ENCODE measurements at places on chromosomes 3 and 15.
A peak's percentile ranks its signal among the peaks of the same experiment; 100 is the strongest.

- DNase-seq: no peak
These were observed 242.3 kb upstream of the ICE2 start for GRCh38 chr15:60721257-60721626.

- DNase-seq: no peak
These were observed 114.6 kb downstream of the AQP9 start for GRCh38 chr15:58252586-58253323.

DNA sequence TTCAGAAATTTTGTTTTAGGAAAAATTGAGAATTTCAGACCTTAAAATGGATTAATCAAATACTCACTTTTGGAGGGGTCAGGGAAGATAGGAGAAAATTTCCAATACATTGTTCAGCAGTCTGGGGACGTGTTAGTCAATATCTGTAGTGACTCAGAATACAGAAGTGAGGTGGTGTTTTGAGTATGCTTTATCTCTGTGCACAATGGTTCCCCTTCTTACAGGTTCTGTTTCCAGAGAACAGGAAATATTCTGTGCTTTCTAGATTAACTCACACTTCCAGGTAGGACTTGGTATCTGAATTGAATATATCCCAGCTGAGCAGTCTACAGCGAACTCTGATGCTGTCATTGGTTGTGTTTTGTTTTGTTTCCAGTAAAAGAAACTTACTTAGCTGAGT is 30.7 kb upstream of the CCDC54 start:
- peak; percentile 39 for DNase-seq

DNA sequence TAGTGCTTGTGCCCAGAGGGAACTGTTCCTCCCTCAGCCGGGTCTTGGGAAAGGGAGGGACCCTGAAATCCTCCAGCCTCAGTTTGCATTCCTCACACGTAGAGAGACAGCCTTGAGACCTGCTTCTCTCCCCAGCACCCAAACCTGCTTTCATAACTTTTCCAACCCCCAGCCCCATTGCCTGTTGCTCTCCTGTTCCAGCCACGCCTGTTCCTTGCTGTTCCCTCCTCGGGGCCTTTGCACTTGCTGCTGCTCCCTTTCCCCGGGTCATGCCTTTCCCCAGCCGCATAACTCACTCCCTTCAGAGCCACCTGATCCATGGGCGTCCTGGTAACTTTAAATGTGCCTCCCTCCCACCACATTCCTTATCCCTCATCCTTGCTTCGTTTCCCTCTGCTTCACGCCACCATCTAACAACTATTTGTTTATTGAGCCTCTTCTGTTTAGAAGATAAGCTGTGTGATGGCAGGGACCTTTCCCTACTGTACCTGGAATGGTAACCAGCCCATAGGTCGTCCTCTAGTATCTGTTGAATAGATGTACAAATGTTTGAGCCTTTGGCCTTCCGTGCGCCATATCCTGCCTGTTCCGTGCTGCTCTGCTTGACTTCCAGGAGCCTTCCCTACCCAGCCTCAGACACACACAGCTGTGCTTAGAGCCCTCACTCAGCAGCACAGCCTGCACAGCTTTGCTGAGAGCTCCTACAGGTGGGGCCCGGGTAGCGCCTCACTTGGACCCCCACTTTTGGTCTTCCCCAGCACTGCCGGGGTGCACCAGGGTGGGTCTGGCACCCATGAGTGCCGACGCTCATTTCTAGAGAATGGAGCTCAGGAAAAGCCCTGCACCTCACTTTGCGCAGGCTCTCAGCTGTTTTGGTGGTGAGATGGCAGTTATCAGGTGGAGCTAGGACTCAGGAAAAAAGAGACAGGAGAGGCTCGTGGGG is 60.2 kb downstream of the SCN5A start:
- DNase-seq: no peak
